ENCODE measurements at places on chromosomes 16 and 17.
A peak's percentile ranks its signal among the peaks of the same experiment; 100 is the strongest.

DNA sequence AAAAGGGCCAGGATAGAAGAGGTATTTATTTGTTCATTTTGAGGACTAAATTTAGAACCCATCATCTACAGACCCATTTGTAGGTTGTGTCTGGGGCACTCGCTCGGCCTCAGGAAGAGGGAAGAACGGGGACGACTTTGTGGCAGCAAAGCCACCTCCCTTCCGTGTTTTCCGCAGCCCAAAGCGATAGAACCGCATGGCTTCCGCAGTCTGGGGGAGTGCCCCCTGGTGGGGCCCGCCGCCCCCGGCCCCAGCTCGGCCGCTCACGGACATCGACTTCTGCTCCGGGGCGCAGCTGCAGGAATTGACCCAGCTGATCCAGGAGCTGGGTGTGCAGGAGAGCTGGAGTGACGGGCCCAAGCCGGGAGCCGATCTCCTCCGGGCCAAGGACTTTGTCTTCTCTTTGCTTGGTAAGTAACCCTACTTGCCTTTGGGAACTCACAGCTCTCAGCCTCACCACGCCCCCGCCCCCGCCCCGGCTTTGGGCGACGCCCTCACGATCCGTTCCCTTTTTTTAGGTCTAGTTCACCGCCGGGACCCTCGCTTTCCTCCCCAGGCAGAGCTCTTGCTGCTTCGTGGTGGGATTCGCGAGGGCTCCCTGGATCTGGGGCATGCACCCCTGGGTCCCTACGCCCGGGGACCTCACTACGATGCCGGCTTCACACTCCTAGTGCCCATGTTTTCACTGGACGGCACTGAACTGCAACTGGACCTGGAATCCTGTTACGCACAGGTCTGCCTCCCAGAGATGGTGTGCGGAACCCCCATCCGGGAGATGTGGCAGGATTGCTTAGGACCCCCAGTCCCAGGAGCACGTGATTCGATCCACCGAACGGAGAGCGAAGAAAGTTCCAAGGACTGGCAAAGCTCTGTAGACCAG is 681 bp downstream of the TMEM102 start:
- DNase-seq = peak; percentile 81

- no peak for DNase-seq
These were observed 171.7 kb downstream of the VPS53 start for GRCh38 chr17:542943-543342.

DNA sequence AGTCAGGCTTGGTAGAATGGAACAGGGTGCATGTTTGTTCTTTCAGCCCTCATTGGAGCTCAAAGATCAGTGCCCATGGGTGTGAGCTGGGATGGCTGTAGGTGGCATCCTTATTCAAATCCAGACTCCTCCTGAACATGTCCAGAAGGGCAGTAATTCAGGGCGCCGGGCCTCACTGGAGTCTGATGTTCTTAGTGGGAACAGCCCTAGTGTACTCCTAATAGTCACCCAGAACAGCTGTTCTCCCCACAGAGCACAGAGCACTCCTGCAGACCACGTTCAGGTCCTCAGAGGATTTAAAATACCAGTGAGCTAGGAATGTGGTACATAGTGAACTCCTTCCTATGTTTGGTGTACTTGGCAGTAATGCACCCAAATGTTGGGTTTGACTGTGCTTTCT is 96.2 kb downstream of the BANP start:
- DNase-seq = no peak

DNA sequence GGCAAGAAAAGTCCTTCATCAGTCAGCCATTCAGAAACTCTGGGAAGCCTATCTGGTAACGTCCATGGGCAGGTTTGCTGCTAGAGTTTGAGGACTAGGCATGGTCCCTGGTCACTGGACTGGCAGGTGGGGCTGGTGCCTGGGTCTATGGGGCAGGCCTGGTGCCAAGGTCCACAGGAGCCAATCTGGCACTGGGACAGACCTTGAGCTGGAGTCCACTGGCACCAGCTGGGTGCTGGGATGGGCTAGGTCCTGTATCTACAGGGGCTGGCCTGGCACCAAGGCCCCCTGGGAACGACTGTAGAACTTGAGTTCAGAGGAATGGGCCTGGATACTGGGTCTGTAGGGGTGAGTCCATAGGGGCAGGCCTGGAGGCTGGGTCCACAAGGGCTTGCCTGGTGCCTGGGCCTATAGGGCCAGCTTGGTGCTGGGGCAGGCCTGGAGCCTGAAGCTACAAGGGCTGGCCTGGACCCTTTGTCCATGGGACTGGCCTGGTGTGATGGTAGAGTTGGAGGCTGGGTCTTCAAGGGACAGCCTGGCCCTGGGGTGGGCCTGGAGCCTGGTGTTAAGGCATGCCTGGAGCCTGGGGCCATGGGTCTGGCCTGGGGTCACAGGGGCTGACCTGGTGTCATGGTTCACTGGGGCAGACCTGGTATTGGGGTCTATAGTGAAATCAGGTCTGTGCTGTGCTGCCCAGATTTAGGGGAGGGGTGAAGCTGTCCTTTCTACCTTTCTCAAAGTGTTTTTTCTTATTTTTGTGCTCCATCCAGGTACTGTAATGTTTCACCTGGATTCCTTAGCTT is 30.5 kb upstream of the NKD1 start:
- no peak for DNase-seq

DNA sequence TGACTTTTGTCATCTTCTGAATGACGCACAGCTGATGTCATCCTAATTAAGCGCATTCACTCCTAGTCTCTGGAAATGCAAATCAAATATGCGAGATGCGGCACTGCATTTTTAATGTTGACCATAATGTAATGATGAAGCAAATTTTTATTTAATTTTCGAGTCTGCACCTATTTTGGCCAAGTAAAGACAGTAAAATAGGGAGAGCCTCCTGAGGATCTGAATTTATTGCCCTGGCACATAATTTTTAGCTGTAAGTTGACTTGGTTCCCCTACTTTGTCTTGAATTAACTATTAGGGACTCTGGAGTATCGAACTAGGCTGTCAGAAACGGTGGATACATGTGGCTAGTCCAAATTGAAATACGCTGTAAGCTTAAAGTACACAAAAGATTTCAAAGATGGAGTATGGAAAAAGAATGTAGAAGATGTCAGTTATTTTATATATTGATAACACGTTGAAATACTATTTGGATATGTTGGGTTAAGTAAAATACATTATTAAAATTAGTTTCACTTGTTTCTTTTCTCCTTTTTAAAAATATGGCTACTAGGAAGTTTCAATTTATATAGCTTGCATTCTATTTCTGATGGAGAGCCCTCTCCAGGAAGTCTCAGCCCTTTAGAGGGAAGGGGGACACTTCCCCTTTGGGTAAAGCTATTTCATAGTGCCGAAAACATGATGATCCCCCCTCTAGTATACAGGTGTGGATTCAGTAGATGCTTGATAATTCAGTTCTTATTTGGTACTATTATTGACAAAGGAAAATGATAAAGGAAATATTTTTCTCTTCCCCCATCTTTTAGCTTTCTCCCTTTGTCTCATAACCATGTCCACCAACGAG is 991 bp downstream of the KPNA2 start:
- peak; percentile 62 for DNase-seq

DNA sequence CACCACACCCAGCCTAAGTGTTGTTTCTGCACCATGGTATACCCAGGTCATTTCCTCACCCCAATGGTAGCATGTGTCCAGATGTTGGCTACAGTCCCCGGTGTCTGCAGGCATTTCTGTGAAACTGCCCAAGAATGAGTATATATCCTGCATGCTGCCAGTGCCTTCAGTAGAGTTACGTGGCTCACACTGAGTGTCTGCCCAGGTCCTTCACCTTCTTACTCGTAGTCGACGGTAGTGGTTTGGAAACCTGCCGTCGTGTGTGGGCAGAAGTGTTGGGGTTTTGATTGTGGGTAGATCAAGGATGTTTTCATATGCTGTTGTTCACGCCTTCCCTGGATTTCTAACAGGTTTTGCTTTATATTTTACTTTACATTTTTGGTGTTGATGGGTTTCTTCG is 16.8 kb downstream of the TCF25 start:
- DNase-seq = no peak

DNA sequence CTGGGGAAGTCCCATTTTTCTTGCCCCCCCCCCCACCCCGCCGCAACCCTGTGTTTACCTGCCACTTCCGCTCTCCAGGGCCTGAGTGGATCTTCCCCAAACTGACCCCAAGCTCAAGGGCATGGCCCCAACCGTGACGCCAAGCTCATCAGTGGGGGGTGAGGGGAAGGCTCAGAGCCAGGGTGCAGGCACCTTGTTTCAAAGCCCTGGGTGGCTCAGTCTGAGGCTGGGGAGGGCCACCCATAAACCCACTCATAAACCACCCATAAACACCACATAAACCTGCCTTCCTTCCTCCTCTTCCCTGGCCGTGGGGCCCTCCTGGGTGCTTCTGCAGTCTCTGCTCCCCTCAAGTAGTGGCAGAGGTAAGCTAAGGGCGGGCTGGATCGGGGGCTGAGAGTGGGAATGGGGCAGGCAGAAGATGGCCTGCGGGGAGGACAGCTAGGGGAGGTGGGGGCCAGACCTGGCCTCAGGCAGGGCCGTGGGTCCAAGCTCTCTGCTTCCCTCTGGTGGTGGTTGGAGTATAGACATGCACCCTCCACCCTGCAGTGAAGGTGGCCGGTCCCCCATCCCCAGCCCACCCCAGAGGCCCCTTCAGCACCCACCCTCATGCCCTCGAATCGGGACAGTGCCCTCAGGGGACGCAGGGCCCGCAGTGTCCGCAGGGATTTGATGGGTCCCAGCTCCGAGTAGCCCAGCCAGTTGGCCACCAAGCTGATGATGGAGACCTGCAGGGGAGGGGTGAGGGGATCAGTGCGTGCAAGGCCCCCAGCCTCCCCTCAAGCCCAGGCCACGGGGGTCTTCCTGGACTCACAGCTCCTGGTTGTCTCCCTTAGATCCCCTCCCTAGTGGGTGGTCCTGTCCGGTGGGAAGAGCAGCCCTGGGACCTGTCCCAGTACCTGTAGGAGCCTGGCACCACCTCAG is 14.6 kb upstream of the CD79B start:
- DNase-seq = peak; percentile 52
